ENCODE measurements at places on chromosomes 13 and 19.

GRCh38 chr13:75513271-75513670, 24.4 kb downstream of the COMMD6 start:
- no peak for DNase-seq

GRCh38 chr13:82330499-82330898, 1551.8 kb downstream of the SLITRK1 start:
- no peak for DNase-seq

DNA sequence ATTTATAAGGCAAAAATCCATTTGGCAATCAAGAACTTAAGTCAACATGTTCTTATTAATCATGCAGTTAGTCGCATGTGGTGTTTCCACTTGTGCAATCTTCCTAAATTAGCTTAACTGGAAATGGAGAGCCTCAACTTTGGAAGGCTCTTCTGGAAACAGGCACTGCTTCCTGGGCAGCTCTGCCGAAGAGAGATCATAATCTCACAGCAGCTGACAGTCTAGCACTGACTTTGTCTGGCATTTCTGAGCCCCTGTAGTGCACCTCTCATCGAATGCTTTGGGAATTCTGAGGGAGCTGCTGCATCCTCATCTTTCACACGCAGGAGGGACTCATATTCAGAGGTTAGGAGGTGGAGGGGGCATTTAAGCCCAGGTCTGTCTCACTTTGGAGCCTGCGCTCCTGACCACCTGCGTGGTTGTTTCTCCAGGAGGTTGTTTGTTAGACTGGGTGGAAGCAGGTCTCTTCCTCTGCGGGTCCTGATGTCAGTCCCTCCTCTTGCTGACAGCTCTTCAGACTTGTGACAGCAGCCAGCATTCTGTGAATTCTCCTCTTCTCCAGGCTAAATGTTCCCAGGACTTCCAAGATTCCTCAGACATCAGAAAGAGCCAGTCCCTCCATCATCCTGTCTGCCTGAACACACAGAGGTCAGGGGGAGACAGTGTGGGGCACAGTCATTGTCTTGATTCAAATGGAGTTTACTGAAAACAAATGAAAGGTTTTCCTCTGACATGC, 100.4 kb upstream of the GJB6 start:
- no peak for DNase-seq

DNA sequence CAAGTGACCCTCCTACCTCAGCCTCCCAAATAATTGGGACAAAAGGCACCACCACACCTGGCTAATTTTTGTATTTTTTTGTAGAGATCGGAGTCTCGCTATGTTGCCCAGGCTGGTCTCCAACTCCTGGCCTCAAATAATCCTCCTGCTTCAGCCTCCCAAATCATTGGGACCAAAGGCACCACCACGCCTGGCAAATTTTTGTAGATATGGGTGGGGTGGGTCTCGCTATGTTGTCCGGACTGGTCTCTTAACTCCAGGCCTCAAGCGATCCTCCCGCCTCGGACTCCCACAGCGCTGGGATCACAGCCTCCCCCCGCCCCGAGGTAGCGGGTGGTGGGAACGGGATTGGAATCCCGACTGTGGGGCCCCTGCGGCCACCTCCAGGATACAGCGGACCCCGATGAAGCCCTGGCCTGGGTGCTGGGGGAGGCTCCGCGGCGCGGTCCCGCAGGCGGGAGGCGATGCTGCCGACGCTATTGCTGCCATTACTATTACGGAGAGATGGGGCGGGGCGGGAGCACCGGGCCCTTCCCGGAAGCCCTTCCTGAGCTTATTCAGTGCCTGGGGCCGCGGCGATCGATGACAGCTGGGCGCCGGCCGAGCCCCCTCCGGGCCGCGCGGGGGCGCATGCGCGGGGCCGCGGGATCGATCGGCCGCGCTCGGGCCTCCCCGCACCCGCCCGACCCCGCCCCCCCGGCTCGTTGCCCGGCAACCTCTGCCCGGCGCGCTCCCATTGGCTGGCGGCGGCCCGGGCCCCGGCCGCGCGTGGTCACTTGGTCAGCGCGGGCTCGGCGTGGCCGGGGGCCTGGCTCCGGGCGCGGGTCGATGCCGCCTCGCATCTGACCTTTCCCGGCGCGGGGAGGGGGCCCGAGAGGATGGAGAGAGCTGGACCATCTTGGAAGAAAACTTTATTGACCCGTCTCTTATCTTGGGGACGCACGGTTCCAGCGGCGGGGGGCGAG, 27.9 kb upstream of the ONECUT3 start:
- DNase-seq = peak; percentile 88

DNA sequence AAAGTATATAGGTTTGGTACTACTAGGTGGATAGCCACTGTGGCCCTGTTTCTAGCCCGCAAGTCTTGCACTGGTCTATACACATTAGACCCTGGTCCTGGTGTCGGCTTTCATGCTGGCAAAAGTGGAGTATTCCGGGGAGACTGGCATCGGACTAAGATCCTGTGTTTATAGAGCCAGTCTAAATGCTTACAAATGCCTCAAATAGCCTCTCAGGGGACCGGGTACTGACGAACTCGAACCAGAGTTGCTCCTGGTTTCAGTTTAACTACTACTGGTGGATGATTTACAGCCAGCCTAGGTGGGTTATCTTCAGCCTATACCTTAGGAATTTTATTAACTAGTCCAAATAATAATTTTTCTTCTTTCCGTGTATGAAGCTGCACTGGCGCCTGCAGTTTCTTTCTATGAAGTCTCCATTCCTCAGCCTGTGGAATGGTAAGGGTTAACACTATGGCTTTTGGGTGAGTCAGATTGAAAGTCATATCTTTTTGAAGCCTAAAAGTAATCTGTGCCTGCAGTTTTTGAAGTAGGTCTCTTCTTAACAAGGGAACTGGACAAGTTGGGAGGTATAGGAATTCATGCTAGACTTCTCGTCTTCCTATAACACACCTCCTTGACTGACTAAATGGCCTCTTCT, 51.3 kb downstream of the OR10H4 start:
- DNase-seq = no peak
